ENCODE measurements at places on chromosomes 6 and 20.

DNA sequence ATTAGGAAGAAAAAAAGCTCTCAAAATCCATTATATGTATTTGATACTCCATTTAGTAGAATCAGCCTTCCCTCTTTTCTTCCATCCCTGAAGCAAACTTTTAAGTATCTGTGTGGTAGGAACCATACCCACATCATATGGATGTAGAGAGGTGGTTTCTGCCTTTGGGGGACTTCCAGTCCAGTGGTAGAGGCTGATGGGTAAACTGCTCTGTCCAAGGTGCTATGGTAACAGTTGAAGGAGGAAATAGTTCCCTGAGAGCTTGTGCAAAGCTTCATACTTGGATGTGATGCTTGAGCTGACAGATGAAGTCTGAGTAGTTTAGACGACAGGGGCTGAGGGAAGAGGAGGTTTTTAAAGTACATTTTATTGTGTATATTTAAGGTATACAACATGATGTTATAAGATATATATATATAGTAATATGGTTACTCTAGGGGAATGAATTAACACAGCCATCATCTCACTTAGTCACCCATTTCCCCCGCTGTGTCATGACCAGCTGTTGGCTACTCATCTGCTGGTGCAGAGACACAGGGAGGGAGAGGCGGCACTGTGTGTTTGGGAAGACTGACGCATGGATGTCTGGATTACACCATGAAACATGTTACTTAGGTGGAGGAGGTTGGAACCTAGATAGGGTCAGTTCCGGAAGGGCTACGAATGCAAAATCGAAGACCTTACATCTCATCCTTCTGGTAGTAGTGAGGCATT, 185.2 kb downstream of the FARS2 start:
- no peak for DNase-seq

- DNase-seq = no peak
These were observed 59.3 kb downstream of the BTBD3 start for GRCh38 chr20:11976966-11977365.

GRCh38 chr20:62022575-62023139, 43.0 kb downstream of the TAF4 start:
- DNase-seq = no peak

DNA sequence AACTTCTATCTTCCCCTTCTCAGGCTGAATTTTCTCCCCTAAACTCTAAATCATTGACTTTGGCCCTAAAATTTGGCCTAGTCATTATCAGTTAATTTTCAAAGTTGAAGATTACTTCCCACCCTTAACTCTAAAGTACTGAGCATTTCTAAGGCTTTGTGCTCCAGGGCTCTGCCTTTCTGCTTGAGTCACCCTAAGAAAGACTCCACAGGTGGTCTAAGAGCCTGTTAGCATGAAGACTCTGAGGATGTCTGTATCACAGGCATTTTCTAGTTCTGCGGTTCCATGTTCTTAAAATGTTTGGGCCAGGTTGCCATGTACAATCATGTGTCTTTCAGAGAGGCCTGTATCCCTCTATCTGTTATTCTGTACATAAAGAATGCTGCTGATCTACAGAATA, 808.1 kb upstream of the MANEA start:
- DNase-seq = no peak

DNA sequence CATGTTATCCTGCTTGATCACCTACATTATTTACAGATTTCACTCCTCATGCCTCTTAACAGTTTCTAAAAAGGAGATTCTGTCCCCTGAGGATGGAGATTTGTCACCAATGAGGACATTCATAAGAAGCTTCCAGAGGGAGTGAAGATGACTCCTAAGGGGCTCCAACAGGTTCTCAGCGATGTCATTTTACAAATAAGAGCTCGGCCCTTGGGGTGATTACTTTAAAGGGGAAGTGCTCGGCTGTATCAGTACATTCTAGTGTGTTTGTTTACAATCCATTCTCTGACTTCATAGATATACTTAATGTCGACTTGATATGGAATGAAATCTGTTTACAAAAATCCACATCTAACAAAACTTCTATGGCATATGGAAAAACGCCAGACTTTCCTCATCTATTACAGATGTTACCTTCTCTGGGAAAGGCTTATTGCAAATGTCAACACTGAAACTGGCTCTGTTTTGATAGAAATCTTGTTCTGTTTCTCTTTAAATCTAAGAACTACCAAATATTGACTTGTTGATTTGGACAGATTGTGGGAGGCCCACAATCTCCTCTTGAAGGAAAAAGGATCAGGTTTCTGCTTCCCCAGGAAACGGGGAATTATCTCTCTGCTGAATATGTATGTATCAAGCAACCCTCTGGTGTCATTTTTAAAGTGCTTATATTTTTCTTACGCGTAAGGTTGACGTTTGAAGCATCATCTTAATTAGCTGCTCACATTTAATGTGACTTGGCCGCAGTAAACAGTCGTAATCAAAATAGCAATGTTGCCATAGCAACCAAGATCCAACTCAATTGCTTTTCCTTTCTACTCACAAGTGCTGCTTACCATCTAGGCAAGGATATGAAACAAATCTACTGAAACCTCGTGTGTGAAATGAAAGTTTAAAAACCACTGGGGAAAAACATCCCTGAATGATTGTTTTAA, 95.7 kb downstream of the SHLD1 start:
- DNase-seq = no peak

DNA sequence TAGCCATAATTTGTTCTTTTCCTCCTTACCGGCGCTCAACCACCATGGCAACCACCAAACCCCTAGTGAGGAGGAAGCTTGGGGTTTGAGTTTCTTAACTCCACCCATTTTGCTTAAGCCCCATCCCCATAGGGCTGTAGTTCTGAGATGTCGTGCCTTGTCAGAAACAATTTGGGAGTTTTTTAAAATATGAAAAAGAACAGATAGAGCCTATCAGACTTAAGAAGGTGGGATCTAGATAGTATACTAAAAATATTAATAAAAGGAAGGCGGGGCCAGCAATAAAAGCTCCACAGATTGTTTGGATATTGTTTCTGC, 5.6 kb downstream of the BRD2 start:
- peak; percentile 42 for DNase-seq

- peak; percentile 21 for DNase-seq
These were observed 129.7 kb upstream of the UFL1 start for GRCh38 chr6:96391776-96392360.

- DNase-seq = no peak
These were observed 501.5 kb upstream of the FLRT3 start for GRCh38 chr20:14838663-14839628.

GRCh38 chr6:16067568-16067967, 61.3 kb upstream of the MYLIP start:
- no peak for DNase-seq

DNA sequence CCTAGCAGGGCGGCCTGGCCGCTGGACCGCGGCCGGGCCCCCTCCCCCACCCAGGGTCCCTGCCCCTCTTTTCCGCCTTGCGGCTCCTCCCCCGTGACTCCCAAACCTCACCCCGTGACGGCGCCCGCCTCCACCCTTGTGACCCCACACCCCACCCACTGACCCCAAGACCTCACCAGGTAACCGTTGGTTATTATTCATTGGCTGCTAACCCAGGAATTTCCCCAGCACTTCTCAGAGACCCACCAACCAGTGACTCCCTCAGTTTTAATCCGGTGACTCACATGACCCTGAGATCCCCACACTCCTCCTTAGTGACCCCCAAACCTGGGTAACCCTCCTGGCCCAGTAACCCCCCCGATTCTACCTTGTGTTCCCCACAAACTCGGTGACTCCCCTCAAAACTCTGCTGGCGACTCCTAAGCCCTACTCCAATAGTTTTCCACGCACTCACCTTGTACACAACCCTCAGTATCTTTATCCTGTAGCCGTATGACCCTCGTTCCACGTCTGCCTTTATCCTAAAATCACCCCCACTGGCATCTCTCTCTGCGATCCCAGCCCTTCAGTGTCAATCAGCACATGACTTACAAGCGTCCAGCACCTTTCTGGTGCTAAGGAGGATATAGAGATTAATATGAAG, 534 bp downstream of the ZNF76 start:
- peak; percentile 77 for DNase-seq
